ENCODE measurements at places on chromosomes 12 and 14.

DNA sequence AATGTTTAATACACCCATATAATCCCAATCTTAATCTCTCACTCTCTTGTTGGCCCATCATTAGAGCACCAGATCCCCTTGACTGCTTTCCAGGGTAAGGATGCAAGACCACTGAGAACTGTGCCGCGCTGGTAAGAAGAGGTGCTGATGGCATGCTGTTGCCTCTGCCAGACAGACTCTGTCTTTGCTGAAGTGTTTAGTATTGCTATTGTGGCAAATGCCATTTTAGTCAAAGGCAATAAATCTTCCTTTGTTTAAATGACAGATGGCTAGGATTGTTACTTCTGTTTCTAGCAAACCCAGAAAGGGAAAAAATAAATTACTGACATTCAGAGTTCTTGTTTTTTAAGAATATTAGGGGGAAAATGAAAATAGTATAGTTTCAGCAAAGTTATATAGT is 152.3 kb downstream of the MON2 start:
- DNase-seq, result no peak

- DNase-seq, result no peak
These were observed 2.5 kb downstream of the P2RX2 start for GRCh38 chr12:132620899-132621656.

GRCh38 chr12:10740182-10740581 is 17.1 kb upstream of the YBX3 start:
- no peak for DNase-seq

DNA sequence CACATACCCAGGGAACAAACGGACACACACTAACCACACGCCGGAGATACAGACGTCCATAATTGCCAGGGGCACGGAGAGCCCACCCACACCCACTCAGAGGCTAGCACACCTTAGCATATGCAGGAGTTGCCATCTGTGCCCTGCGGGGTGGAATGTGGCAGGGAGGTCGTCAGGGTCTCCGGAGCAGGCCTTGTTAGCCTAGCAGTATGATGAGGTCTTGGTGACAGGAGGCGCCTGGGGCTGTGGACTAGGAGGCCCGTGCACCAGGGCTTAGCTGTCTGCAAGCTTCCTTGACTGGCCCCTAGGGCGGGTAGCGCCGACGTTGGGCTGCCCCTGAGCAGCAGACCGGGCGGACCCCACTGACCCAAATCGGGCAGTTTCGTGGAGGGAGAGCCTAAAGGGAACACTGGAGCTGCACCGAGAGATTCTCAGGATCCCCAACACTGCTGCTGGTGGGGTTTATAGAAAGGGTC is 10.0 kb downstream of the STAC3 start:
- no peak for DNase-seq

- no peak for DNase-seq
These were observed 77.3 kb upstream of the LTA4H start for GRCh38 chr12:96112733-96113132.

DNA sequence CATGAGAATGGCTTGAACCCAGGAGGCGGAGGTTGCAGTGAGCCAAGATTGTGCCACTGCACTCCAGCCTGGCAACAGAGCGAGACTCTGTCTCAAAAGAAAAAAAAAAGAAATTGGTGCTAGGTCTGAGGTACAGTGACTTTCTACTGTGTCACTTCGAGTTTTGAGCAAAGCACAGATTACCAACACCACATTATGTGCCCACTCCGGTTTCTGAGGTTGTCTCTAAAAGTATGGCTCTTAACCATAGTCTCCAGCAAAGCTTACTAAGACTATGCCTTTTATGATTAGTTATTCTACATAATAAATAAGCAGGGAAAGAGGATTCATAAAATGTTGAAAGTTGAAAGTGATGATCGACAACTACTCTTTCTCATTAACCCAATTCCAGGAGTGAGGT is 8.0 kb downstream of the RBM23 start:
- no peak for DNase-seq

GRCh38 chr12:94267537-94267872 is 119.1 kb downstream of the PLXNC1 start:
- DNase-seq, result no peak

DNA sequence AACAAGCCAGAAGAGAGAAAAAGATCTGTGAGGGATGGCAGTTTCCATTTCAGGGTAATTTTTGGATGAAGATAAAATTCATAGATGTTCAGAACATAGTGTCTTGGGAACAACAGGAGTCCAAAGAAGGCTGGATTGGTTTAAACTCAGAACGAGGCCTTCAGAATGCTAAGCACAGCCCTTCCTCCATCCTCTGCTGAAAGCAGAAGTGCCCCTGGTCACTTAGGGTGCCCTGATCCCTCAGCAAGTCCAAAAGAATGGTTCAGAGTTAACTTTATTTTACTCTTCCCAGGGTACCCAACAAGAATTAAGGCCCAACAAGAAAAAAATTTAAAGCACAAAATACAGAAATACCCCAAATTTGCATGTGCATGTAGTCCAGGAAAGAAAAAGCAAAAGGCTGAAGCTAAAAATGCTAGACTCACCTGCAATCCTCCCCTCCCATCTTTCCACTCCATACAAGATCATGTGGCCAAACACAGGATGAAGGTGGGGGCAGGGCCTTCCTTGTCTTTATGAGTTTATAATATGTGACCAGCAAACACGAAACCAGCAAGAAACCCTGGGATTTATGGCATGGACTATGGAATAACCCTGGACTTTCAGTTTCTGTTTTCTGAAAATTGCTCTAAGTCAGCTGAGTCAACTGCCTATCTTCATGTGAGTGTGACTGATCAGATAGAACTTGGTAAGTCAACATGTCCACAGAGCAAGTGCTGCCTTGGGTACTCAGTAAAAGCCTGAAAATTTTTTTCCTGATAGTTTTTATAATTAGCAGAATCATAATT is 21.2 kb downstream of the MAX start:
- DNase-seq, result no peak

GRCh38 chr12:8466241-8466640 is 10.5 kb downstream of the CLEC6A start:
- DNase-seq, result no peak

DNA sequence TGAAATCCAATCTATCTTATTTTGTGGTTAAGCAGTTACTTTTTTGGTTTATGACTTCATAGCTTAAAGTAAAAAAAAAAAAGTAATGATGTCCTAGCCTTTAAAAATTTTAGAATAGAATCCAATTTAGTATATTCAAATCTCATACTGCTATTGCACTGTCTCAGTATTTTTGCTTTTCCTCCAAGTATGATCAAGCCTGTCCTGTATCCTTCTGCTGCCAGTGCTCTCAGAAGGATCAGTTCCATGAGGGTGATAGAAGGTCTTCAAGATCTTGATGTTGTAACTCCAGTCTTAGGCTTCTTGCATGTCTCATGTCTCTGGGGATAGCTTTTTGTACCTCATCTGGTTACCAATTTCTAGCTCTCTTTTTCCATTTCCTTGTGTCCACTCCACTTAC is 324.2 kb upstream of the FAR2 start:
- DNase-seq, result no peak

- no peak for DNase-seq
These were observed 76.9 kb downstream of the OTX2 start for GRCh38 chr14:56733396-56733795.

DNA sequence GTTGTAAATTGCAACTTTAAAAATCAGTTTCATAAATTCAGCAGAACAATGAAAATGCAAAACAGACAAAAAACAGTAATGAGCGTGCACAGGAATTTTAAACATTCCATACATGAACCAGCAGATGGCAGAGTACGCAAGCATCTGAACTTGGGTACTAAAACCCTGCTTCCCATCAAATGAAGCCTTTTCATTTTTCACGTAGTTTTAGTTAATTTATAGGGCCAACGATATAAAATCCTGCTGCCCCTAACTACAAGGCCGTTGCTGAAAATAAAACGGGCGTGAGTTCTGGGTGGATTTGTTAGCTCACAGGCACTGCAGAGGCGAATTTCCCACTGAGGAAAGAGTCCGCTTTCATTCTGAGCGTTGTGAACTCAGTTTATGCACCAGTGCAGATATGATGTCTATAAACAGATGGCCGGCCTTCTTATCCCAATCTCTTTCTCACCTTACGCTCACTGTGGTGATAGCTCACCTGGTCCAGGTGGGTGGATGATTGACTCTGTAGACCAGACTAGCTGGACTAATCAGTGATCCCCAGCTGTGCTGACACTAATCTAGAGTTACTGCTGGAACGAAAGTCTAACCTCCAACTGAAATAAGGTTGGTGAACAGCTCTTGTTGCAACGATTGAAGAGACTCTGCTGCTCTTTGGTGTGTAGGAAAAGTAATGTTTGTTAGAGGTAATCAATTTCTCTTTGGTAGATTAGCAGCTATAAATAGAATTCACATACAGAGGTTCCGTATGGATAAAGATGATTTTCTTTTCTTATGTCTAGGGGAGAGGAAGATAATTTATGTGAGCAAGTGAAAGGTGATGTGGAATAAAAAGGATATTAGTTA is 89.2 kb downstream of the PDZRN4 start:
- no peak for DNase-seq

GRCh38 chr12:73991138-73991537 is 546.5 kb upstream of the ATXN7L3B start:
- no peak for DNase-seq

- DNase-seq, result no peak
These were observed 200.2 kb downstream of the ITPR2 start for GRCh38 chr12:26632756-26633155.

DNA sequence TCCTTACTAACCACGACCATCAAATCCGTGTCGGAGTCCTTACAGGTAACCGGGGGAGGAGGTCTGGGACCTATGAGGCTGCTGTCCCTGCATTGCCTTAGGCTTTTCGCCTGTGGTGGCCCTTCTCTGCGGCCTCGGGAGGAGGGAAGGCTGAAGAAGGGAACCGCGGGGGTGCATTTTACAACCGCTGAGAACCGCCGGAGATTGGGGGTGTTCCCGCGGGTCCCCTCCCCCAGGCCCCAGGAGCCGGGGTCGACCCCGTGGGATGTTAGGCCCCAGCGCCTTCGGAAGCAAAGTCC is 549 bp downstream of the GPHN start:
- no peak for DNase-seq

- no peak for DNase-seq
These were observed 12.8 kb upstream of the OR4E1 start for GRCh38 chr14:21686468-21686867.

- no peak for DNase-seq
These were observed 891 bp downstream of the SPRYD4 start for GRCh38 chr12:56469007-56469930.

- DNase-seq, result no peak
These were observed 126.8 kb upstream of the CPM start for GRCh38 chr12:69059465-69060457.

DNA sequence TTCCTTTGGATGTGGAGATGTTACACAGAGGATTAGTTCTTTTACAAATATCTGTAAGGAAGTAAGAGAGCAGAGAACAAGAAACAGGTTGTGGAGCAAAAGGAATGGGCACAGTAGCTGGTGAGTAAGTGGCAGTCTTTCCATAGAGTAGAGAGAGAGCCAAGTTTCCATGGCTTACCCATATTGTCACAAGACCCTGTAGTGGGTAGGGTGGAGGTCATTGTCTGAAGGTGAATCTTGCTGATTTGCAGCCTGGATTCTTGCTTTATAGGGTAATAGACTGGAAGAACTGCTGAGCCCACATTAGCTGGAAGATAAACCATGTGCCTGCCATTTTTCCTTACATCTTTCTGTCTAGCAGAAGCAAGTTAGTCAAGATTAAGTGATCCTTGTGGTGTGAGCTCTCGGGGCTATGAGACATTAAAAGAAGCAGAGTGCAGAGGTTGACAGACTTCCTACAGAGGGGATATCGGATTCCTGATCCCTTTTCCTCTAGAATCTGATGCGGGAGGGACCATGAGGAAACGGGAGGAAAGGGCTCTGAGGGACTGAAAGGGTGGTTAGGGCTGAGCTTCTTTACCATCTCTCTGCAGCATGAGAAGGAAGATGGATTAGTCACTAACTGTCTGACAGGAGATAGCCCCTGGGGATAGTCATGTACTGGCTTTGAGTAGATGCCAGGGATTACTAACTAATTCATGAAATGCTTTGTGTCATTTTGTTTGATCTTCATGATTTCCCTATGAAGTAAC is 44.0 kb upstream of the LRTM2 start:
- DNase-seq, result no peak

GRCh38 chr12:12616512-12617310 is 5.0 kb downstream of the CREBL2 start:
- DNase-seq, result no peak

DNA sequence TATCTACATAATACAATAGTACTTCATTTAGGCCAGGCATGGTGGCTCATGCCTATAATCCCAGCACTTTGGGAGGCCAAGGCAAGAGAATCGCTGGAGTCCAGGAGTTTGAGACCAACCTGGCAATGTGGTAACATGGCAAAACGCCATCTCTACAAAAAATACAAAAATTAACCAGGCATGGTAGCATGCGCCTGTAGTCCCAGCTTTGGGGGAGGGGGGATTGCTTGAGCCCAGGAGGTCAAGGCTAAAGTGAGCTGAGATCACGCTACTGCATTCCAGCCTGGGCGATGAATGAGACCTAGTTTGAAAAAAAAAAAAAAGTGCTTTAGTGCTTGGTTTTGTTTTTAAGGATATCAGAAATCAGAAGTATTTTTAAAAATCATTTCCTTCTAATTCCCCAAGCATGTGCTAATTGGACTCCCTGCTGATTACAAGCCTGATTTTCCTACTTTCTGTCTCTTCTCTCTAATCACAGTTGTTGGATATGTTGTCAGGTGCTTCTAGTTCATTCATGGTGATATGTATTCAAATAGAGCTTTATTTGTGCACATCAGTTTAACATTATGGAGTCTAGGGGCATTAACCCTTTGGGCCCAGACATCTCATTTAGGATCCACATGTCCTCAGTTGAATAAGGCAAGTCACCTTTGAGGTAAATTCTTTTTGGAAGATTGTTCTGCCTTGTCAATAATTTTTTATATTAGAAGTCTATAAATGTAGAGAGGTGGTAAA is 7.0 kb upstream of the KRAS start:
- DNase-seq, result no peak

- no peak for DNase-seq
These were observed 1.0 kb downstream of the PGF start for GRCh38 chr14:74954232-74954946.

DNA sequence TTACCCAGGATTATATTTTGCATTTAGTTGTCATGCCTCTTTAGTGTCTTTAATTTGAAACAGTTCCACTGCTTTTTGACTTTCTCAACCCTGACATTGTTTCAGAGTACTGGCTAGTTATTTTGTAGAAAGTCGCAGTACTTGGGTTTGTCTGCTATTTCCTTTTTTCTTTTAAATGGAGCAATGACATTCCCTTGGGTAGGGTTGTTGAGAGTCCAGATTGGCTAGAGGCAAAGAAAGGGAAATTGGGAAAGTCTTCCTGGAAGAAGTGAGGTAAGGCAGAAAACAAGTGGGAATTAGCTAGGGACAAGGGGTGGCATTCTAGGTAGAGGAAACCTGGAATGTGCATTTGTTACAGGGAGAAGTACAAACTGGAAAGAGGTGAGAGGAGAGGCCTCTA is 245.9 kb downstream of the EMP1 start:
- no peak for DNase-seq

DNA sequence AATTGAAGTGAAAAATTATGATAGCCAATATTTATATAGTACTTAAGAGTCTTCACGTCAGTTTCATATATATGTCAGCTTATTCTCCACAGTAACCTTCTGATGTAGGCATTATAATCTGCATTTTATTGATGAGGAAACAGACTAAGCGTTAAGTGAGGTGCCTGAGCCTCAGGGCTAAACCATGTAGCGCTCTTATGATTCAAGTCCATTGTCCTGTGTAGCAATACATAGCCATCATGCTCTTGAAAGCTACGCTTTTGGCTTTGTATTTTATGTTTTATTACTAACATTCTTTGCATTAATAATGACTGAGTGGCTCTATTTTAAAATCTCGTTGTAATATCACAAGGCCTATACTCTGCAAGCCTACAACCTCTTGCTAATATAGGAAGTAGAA is 79.0 kb downstream of the ANO6 start:
- DNase-seq, result no peak
